ENCODE measurements at places on chromosomes 6 and 20.

- no peak for DNase-seq
Measured at GRCh38 chr20:22758815-22759214, 174.4 kb upstream of the FOXA2 start.

GRCh38 chr6:158259136-158259535 is 53.1 kb upstream of the TULP4 start:
- DNase-seq: no peak

DNA sequence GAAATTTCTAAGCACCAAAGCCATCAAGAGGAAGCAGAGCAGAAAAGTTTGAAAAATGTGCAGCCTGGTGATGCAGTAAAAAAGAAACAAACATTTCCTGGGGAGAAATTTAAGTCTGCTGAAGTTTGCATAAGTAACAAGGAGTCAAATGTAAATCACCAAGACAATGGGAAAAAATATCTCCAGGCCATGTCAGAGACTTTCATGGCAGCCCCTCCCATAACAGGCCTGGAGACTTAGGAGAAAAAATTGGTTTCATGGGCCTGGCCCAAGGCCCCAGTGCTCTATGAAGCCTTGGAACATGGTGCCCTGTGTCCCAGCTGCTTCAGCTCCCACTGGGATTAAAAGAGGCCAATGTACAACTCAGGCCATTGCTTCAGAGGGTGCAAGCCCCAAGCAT is 30.1 kb upstream of the EPM2A start:
- no peak for DNase-seq

DNA sequence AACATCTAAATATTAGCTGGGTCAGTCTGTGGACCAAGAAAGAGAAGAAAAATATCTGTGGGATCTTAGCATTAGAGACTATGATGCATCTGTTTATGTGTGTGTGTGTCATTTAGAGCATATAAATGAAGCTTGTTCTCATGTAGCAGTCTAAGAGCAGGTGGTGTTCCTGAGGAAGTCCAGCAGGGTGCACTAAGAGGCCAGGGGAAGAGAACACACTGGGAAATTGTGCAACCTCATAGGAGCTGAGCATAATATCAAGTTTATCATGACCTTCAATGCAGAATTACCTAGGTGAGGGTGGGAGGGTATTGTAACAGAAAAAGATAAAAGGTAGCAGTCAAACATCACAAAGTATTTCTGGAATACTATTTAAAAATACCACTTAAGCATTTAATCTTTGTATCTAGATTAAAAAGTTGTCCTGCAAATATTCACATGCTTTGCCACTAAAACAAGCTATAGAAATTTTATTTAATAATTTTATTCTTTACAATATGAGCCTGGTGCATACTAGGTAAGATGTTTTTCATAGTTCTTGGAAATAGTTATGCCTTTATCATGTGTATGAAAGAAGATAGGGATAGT is 80.5 kb downstream of the SMPDL3A start:
- DNase-seq: peak; percentile 36

- no peak for DNase-seq
Measured at GRCh38 chr6:86936834-86937218, 502 bp upstream of the HTR1E start.

Measured in suppressor macrophage treated with lipopolysaccharide for 4 hours (primary cell).